ENCODE measurements at places on chromosomes 11 and 22.

GRCh38 chr22:24129980-24130379 lies 51.3 kb upstream of the SUSD2 start:
- DNase-seq, result no peak

DNA sequence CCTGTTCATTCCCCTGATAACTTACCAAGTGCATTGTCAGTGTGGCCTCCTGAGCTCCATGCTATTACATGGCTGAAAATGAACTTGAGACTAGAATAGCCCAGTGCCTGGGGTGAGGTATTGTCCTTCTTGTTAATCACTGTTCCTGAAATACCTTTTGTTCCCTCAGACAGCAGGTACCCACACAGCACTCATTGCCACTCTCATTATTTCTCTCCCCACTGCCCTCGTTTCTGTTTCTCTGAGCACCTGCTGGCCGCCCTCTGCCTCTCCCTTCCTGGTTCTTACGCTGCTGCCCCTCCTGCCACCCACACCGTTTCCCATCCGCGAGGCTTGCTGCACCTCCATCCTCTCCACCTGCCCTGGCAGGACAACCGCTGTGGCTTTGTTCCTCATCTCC lies 36.9 kb upstream of the RAB1B start:
- DNase-seq, result no peak

- DNase-seq, result no peak
Measured at GRCh38 chr11:88909500-88909899, 156.3 kb downstream of the GRM5 start.

GRCh38 chr11:1500466-1501420 lies 14.2 kb upstream of the MOB2 start:
- DNase-seq, result no peak

GRCh38 chr22:50529897-50530579 lies at the start of gene TYMP:
TSS of gene TYMP (minus strand) at chr22:50530012. CDS start at chr22:50529709, 303 bp downstream.
- no peak for DNase-seq

All from NCI-H524 treated with DMSO at 0.1 percent for 48 hours (cell line).